Ovary (tissue), 10 donors: ENCODE measurements at places on chromosomes 11 and 22. TPM values are rescaled to one million over a fixed set of nuclear protein-coding genes. Genes with fewer than 3 reads are reported as not detected.

P2RY2 gene
- 0.44 TPM for polyA plus RNA-seq

- DNase-seq = peak; percentile 82
Measured at GRCh38 chr22:27804470-27805297, 3.1 kb upstream of the MN1 start.

DNA sequence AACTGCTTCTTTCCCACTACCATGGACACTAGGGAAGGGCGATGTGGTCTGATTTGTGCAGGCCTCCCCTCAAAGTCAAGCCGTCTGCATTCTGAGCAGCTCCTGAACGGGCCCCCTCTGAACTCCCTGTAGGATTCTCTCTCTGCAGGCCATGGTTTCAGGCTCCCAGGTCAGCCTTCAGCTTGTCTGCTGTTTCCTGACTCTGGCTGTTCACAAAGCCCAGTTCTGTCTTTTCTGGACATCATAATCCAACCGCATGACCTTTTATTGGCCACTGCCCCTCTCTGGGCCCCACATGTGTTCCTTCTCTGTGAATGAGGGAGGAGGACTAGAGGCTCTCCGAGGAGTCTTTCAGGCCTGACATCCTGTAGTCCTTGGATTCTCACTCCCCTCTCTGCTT lies 161.0 kb downstream of the FEZ1 start:
- DNase-seq = no peak

CHADL gene
- 0.08 TPM for polyA plus RNA-seq

DNA sequence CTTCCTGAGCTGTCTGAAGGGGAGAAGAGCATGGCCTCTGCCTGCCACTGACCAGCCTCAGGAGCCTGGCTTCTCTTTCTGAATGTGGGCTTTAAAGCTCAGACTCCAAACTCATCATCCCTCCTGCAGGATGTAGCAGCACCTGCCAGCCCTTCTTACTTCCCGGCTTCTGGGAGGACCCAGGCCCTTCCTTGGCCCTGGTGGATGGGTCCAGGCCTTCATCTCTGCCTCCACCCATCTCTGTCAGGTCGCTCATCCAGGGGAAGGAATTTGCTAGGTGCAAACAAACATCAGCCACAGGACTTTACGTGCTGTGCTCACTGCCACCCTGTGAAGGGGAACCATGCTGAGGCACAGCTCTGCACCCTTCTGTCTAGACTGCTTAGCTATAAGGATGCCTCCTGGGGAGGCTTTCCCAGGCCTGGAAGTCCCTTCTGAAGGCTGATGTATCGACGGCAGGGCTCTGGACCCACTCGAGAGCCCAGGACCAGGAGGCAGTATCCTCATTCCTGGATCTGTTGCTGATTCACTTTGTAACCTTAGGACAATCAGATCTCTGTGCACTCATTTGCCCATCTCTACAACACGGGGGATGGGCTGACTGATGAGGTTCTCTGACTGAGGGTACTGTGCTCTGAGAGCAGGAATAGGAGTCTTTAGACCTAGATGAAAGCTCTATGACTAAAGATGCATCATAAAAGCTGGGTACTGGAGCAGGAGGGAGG lies 30.9 kb downstream of the USP35 start:
- DNase-seq = no peak

TEAD1 gene
- 30.9 TPM for polyA plus RNA-seq

GRCh38 chr11:2913019-2913431 lies 16.2 kb downstream of the PHLDA2 start:
- no peak for DNase-seq

DBX1 gene
- not detected for polyA plus RNA-seq
